DND-41 (cell line): ENCODE measurements at places on chromosomes 12 and 14.

DNA sequence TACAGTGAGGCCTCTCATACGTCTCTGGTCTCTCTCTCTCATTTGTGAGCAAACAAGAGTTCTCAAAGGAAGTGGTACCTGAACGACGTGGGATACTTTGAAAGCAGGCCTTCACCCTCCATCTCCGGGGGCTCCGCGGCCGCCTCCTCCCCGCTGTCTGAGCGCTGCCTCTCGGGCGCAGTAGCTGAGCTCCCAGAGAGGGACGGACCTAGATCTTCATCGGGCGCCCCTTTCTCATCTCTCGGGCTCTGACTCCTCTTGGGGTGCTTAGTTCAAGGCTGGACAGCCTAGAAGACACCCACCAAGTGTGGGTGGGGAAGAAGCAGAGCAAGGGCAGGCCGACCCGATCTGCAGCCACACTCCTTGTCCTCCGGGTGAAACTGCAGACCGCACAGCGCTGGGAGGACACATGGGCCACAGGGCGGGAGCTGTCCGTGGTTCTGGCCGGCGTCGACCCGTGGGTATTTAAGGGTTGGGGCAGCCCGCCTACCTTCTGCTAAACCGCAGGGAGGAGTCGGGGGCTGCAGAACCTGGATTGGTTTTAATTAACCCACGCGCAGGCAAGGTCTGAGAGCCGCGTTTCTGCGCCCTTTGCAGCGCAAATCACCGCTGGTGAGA, 92.7 kb downstream of the PAH start:
- DNase-seq = peak; percentile 20

GRCh38 chr12:42502682-42503081, 86.9 kb downstream of the PRICKLE1 start:
- DNase-seq = no peak

DNA sequence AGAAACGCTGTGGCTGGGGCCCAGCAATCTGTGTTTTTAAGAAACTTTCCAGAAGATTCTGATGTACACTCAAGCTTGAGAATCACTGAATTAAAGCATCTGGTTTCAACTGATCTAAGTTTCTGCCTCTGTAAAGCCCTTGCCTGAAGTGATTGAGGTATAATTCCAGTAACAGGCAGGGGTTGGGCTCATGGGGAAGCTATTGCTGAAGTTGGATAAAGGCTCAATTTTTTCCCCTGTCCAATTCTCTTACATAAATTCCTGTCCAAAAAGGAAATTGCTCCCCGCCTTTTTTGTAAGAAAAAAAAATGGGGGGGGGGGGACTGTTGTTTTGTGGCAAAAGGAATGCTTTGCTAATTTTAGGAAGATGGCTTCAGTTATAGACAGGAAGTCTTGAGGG, 337.4 kb downstream of the NUAK1 start:
- no peak for DNase-seq

DNA sequence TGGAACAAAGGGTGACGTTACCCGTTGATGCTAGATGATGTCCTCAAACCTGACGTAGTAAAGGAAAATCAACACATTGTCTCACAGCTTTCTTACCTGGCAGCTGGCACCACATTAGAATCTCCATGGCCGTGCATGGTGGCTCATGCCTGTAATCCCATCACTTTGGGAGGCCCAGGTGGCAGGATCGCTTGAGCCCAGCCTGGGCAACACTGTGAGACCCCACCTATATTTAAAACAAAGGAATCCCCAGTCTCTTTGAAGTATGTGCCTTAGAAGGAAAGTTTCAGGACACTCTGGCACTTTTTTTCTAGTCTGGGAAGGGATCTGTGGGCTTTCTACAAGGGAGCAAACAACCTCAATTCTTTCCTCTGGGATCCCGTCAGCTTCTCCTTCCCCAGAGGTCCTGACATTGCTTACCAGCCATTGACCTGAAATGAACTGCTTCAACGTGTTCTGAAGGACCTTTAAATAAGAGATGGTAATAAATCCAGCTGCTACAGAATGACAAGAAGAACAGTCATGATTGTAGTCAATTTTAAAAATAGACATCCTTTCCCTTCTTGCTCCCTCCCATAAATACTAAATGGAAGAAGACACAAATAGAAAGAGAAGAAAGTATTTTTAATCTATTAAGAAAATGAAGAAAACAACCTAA, 33.7 kb upstream of the TTC7B start:
- DNase-seq = no peak

DNA sequence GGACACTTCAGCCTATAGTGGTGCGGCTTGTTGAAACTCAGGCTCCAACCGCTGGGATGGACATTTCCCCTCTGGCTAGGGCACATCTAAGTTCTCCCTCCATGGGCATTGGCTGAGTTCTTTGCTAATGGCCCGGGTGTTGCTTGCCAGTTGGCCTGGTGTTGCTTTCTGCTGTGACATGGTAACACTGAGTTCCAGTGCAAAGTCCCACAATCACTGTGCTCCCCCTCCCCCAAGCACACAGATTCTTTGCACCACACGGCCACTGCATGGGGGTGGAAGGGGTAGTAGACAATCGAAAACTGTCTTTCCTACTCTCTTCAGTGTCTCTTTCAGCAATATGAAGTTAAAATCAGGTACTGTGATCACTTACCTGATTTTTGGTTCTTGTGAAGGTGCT, 308.2 kb downstream of the FUT8 start:
- no peak for DNase-seq

DNA sequence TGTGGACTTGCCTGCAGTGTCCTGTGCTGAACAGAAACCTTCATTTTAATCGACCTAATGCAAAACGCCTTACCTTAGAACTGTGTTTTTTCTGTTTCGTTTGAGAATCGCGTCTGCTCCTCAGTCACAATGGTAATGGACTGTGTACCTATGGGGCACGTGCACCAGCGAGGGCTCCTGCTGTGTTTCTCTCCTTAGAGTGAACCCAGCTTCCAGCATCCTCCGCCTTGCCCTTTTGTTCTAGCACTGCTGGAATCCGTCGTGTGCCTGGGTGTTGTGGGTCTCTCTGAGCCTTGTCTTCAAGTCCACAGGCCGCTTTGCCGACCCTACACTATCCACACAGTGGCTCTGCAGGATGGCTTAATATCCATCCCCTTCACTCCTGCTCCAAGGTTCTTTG, 3.6 kb downstream of the AMN start:
- DNase-seq = no peak

DNA sequence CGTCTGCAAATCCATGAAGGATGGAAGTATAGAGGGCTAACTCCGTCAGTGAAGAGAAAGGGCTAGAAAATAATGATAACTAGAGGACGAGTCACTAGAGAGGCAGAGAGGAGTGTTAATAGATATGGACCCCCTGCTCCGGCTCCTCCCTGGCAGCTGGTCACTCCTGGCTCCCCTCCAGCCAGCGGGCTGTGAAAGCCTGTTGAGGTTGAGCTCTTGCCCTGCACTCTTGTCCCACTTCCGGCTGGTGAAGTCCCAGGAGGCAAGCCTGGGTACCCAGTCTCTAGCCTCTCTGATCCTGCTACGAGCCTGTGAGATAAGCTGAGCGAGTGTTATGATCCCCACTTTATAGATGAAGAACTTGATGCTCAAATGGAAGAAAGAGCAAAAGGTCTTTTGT, 90.3 kb downstream of the RFX4 start:
- DNase-seq = no peak

DNA sequence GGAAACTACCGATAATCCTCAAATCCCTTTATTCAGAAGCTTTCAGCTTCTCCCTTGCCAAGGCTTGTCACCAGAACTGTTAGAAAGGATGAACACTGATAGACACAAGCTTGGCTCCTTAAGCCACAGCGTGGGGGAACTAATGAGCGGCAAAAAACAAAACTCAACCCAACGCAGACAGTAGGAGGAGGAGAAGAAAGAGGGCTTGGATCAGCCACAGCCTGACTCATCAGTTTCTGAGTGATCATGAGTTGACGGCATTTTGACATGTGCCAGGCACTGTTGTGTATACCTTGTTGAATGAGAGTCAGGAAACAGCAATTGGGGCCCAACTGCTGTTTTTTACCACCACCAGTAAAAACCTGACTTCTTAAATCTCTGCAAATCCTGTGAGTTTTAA, 23.7 kb downstream of the PLXNC1 start:
- DNase-seq = peak; percentile 33

- DNase-seq = no peak
Observed at GRCh38 chr14:58947814-58948445, 240.5 kb upstream of the DAAM1 start.

DNA sequence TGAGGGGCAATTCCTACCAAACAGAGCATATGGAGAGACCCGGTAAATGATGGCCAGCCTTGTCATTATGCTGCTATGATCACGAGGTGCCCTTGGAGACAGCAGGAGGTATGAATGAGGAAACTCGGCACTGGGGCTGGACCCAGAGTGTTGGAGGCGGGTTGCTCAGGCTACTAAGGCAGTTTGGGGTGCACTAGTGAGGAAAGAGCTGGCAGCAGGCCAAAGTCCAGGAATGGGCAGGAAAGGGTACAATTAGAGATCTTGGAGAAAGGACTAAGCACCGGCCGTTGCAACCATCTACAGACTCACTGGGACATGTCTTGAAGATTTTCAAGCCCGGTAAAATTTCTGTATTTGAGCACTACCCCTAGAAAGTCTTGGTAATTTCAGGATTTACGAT, 54.3 kb downstream of the CD9 start:
- DNase-seq = no peak
